Brain pericyte (primary cell): ENCODE measurements at places on chromosomes 1 and 21.

- DNase-seq: no peak
Measured at GRCh38 chr21:45393833-45394638, 10.9 kb upstream of the COL18A1 start.

- DNase-seq: no peak
Measured at GRCh38 chr1:88610687-88611086, 73.4 kb upstream of the PKN2 start.

- no peak for DNase-seq
Measured at GRCh38 chr1:56920591-56921001, 45.2 kb downstream of the C8B start.

GRCh38 chr1:81950591-81951244 is 150.0 kb downstream of the ADGRL2 start:
- DNase-seq: no peak
